Activated T-cell treated with anti-CD3 and anti-CD28 coated beads for 1 hour (primary cell): ENCODE measurements at places on chromosomes 11 and 22.

DNA sequence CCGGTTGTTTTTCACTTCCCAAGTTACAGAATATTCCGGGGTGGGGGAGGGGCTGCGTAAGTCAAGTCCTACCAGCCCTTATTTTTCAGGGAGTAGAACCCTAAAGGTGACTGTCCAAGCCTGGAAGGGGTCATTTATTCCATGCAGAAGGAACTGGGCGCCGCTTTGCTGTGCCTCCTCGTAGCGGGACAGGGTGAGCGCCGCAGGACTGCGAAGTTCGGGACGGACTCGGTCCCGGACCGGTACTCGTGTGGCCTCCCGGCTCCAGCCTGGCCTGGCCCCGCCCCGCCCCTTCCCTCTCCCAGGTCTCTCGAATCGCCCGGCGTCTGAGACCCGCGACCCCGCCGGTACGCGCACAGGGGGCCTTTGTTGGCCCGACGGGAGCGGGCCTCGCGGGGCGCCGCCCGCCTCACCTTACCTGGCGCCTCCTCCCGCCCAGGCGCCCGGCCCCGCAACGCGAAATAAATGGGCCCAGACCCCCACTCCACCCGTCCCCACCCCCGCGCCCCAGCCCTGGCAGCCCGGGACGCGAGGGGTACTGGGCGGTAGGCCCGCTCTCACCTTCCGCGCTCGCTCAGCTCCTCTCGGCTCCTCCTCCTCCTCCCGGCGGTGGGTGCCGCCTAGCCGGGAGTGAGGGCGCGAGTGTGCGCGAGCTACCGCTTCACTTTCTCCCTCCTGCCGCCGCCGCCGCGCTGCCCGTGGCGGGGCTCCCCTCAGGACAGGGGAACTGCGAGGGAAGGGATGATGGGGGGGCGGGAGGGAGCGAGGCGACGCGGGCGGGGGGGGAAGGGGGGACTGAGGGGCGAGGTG, 698 bp downstream of the PAK1 start:
- DNase-seq, result peak; percentile 29

DNA sequence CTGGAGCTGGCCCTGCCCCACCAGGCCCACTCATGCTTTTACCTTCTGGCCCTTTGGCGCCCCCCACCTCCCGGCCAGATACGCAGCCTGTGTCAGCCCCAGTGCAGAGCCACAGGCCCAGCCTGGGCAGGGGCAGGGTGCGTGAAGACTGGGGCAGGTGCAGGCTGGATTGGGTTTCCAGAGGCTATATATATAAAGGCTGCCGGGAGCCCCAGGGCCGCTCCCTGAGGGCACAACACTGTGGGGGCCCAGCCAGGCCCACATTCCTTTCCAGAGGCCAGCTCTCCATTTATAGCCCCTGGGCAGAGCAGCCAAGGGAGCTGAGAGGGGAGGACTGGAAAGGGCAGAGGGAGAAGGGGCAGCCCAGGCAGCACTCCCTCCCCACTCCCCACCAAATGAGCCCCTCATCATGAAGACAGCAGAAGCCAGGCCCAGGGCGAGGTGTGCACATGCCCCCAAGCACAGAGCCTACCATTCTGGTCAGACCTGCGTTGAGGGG, 5.0 kb upstream of the MYOD1 start:
- DNase-seq, result no peak

DNA sequence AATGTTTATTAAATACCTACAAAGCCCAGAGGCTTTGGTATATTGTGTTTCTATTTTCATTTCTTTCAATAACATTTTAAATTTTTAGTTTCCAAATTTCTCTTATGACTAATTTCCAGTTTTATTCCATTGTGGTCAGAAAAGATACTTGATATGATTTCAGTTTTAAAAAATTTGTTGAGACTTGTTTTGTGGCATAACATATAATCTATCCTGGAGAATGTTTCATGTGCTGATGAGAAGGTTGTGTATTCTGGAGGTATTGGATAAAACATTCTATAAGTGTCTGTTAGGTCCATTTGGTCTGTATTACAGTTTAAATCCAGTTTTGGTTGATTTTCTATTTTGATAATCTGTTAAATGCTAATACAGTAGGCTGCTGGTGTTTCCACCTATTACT, 9.8 kb upstream of the RAG1 start:
- no peak for DNase-seq

GRCh38 chr22:17774926-17775685, 837 bp upstream of the BID start:
- no peak for DNase-seq

GRCh38 chr11:45180848-45181192, 34.4 kb downstream of the PRDM11 start:
- DNase-seq, result peak; percentile 27

- no peak for DNase-seq
Observed at GRCh38 chr22:49647627-49648026, 180.0 kb downstream of the BRD1 start.

GRCh38 chr11:74641289-74641688, 48.9 kb downstream of the POLD3 start:
- DNase-seq, result no peak

GRCh38 chr11:68896171-68896959, 7.3 kb downstream of the MRPL21 start:
- no peak for DNase-seq

- DNase-seq, result no peak
Observed at GRCh38 chr11:126862664-126863243, 137.8 kb downstream of the KIRREL3 start.

- no peak for DNase-seq
Observed at GRCh38 chr11:27514558-27514957, 8.0 kb upstream of the LIN7C start.

DNA sequence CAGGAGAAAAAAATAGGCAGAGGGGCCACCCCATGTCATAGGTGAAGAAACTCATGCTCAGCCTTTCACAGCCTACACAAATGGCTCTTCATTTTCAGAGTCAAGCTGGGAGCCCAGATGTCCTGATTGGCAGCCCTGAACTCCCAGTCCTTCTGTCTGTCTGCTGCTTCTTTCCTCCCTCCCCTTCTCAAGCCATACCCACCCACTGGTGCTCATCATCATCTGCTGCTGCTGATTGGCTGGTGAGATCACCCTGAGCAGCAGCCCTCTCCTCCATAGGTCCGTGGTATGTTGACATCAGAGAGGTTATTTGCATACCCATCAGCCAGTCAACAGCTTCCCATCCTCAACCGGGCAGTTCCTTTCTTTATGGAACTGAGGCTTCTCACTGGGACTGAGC, 46.1 kb upstream of the PRDM11 start:
- no peak for DNase-seq

GRCh38 chr11:124865902-124866851, 945 bp downstream of the ROBO3 start:
- DNase-seq, result peak; percentile 27

GRCh38 chr11:17013548-17014320, 480 bp downstream of the PLEKHA7 start:
- DNase-seq, result no peak

GRCh38 chr11:118434553-118435289, 1.6 kb upstream of the KMT2A start:
- peak; percentile 13 for DNase-seq

GRCh38 chr11:110513259-110513801, 83.6 kb downstream of the FDX1 start:
- no peak for DNase-seq

GRCh38 chr11:8127447-8127846, 41.4 kb downstream of the RIC3 start:
- DNase-seq, result no peak

- no peak for DNase-seq
Observed at GRCh38 chr11:15627560-15627959, 512.8 kb downstream of the INSC start.

- DNase-seq, result peak; percentile 88
Observed at GRCh38 chr11:45339729-45340519, 53.8 kb upstream of the SYT13 start.

GRCh38 chr11:123227763-123228495, 32.9 kb upstream of the CLMP start:
- DNase-seq, result no peak

- no peak for DNase-seq
Observed at GRCh38 chr11:80041136-80042000, 600.5 kb upstream of the TENM4 start.

- no peak for DNase-seq
Observed at GRCh38 chr22:30245181-30245984, 1.2 kb downstream of the LIF start.

DNA sequence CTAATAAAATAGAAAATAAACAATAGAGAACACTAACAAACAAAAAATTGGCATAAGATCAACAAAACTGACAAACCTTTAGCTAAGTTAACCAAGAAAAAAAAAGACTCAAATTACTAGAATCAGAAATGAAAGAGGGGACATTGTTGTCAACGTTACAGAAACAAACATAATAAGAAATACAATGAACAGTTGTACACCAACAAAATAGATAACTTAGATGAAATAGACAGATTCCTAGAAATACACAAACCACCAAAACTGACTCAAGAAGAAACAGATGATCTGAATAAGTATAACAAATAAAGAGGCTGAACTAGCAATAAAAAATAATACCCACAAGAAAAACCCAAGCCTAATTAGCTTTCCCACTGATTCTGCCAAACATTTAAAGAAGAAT, 34.7 kb upstream of the TMPRSS4 start:
- DNase-seq, result no peak

DNA sequence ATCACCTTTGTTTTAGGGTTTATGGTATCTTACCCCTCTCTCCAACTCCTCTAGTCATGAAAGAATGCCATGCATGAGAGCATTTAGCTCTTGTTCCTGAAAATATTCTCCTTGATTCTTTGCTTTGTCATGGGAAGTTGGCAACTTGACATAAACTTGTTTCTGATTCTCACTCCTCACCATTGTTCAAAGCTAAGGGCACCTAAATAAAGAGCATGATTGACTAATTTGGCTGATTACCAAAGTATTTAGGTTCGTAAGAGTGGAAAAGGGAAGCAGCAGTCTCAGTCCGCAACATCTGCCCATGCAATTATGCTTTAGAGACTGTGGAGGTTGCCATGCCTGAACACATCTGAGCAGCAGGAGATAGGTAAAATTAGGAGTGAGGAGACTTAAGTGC, 26.4 kb downstream of the OR52K1 start:
- DNase-seq, result no peak

GRCh38 chr11:57804466-57804865, 42.9 kb downstream of the CTNND1 start:
- DNase-seq, result no peak

GRCh38 chr11:40921246-40921645, 538.2 kb downstream of the LRRC4C start:
- DNase-seq, result no peak

- DNase-seq, result no peak
Observed at GRCh38 chr11:10902301-10903063, 44.6 kb upstream of the ZBED5 start.

DNA sequence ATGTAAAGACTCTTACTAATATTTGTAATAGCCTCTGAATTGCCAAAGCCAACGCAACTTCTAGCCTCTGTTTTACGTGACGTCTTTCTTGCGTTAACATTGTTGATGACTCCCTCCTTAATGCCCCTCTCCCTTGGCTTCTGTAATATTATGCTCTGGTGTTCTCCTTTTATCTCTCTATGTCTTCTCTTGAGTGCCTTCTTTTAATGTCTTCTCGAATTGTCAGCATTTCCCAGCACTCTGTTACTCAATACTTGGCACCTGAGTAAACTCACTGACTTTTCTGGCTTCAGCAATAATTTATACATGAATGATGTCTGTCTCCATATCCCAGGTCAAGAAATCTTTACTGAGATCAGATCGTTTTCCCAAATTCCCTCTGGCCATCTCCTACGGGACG, 68.5 kb upstream of the DDI1 start:
- DNase-seq, result no peak

DNA sequence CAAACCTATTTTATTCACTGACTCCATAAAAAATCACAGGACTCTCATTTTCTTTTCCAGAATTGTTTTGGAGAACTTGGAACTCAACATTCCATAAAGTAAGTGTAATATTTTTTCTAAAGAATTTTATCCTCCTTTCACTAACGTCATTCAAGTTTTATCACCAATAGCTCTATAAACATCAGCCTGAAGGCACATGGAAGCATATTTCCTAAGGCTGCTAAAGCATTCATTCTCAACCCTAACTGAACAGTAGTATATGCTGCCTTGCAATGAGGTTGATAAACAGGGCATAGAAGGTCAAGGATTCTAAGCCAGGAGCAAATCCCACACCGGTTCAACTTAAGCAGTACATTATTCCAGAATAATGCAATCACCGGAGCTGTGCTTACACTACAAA, 273.9 kb downstream of the RAB38 start:
- no peak for DNase-seq

DNA sequence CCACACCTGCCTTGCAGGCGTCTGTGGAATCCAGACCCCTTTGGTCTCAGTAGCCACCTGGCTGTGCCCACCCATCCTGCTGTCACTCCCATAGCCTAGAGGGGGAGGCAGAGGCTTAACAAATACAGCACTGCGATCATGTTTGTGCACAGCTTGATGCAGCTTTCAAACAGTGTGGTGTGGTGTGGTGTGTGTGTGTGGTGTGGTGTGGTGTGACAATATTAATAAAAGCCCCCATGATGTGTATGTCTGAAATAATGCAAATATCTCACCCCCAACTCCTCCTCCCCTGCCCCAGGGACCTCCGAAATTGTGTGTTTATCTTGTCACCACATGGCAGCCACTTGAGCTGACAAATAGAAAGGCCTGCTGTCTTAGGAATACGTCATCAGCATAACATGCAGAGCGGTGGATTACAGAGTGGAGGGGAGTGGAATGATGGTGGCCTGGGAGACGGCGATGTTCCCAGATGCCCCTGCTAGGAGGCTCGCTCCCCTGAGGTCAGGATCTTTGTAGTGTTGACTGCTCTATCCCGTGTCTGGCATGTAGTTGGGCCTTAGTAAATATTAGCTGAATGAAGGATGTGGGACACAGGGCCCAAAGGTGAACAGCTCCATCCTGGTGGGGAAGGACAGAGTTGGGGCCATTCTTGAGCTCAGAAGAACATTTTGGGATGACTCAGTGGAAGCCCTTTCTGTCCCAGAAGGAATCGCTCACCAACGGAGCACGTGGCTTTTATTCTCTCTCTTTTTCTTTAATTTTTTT, 2.8 kb downstream of the PDXP start:
- no peak for DNase-seq

- no peak for DNase-seq
Observed at GRCh38 chr11:89625171-89625570, 84.9 kb upstream of the TRIM77 start.

DNA sequence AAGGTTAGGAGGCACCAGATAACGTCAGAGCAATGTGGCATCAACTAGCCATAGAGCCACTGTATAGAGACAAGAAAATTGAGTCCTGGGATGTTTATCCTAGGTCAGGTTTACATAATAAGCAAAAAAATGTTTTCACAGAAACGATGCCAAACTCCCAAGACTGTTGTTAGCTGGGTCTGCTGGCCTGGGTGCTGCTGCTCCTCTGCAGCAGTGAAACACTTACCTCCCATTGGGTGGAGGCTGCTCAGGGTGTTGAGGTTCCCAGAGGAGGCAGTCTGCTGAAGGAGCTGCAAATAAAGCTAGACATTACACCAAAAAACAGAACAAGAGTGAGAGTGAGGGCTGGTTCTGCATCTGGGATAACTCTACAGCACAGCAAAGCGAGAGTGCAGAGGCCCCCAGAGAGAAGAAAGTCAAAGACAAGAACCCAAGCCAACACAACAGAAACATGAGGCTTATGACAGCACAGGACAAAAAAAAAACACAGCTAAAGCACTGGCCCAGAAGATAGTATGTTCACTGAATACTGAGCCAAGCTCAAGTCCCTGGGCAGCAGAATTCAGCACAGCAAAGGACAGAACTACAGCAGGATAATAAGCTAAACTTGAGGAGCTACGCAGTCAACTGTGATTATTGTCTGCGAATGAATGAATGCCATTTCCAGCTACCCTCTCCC, 29.9 kb upstream of the RAPSN start:
- DNase-seq, result no peak
